Astrocyte (in vitro differentiated cells and primary cell): ENCODE measurements at places on chromosomes 13 and 19. TPM values are rescaled to one million over a fixed set of nuclear protein-coding genes. Genes with fewer than 3 reads are reported as not detected.

CGB2 gene
- 0.52 and 2.9 TPM in 2 replicates for total RNA-seq

ZNF667 gene
- 0.50 and 0.64 TPM in 2 replicates for total RNA-seq

APLP1 gene
- 66.0 and 69.4 TPM in 2 replicates for total RNA-seq

SIGLEC10 gene
- total RNA-seq = not detected in 2 replicates

KLF1 gene
- total RNA-seq = 0.17 TPM in 1 of 2 replicates, not detected in the other

ZSCAN1 gene
- not detected in 2 replicates for total RNA-seq

UHRF1 gene
- total RNA-seq = 11.8 and 16.2 TPM in 2 replicates

HCN2 gene
- 4.8 and 5.5 TPM in 2 replicates for total RNA-seq

KIR3DL2 gene
- not detected in 2 replicates for total RNA-seq

CCDC70 gene
- total RNA-seq = not detected in 2 replicates
